ENCODE measurements at places on chromosomes 6 and 20.
A peak's percentile ranks its signal among the peaks of the same experiment; 100 is the strongest.

GRCh38 chr6:36679043-36679833, 724 bp downstream of the CDKN1A start:
- ATAC-seq = no peak

- ATAC-seq = no peak
These were observed 137.3 kb downstream of the HFE start for GRCh38 chr6:26224547-26224912.

- no peak for ATAC-seq
These were observed 16.1 kb upstream of the UNC93A start for GRCh38 chr6:167275001-167275400.

GRCh38 chr6:48961781-48962415, 501.2 kb downstream of the MMUT start:
- no peak for ATAC-seq

DNA sequence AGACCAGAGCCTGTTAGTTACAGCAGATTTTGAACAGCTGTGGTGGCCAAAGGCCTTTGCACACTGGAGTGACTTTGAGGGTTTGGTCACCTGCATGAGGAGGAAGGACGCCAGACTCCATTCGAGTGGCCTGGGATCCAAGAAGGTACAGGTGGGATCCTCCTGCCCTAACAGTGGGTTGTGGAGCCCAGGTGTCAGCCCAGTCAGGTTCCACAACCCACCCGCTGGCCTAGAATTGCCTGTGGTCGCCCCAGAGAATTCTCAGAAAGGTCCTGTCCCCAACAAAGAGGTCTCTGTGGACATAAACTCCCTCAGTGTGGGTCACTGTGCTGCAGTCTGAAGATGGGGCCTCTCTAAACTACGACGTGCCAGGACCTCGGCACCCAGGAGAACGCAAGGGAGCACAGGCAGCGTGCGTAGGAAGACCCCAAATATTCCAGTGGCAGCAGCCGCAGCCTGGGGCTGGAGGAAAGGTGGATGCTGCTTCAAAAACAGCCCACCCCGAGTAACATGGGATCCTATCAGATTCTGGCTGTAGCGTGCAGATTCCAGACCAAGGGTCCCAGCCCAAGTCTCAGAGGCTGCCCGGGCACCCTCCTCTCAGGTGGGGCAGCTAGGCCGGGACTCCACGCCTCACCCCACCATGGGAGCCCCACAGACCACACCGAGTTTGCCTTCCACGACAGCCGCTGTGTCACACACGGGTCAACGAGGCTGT, 16.0 kb downstream of the ACSS1 start:
- ATAC-seq = no peak

GRCh38 chr6:170163405-170164170, 127.3 kb downstream of the DLL1 start:
- no peak for ATAC-seq

DNA sequence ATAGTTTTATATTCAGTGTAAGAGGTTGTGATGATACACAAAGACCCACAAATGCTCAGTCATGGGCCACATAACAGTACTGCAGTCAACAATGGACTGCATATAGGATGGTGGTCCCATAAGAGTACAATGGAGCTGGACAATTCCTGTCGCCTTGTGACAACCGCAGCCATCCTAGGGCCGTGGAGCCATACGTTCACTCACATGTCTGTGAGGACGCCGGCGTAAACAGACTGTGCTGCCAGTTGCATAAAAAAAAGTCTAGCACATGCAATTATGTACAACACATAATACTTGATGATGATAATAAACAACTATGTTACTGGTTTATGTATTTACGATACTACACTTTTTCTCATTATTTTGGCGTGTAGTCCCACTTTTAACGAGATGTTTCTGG, 30.9 kb downstream of the BFSP1 start:
- no peak for ATAC-seq

DNA sequence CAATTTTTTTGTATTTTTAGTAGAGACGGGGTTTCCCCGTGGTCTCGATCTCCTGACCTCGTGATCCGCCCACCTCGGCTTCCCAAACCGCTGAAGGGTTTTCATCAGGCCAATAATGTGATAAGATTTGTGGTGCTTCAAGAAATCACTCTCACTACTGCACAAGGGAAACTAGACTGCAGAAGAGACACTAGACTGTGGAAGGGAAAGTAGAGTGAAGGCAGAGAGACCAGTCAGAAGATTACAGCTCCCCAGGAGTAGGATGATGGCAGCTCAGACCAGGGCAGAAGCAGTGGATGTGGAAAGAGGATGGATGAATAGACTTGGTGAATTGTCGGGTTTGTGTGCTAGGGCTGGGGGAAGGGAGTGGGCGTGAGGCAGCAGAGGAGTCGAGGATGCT, 48.0 kb upstream of the GTSF1L start:
- no peak for ATAC-seq

- ATAC-seq = no peak
These were observed 196.9 kb upstream of the ZNF184 start for GRCh38 chr6:27669624-27670301.

- ATAC-seq = no peak
These were observed 303.6 kb upstream of the FERMT1 start for GRCh38 chr20:6426287-6426891.

GRCh38 chr20:38645980-38646858, 44.6 kb downstream of the ARHGAP40 start:
- ATAC-seq = peak; percentile 96

GRCh38 chr6:138292482-138292881, 74.2 kb upstream of the PBOV1 start:
- ATAC-seq = no peak

Measured in activated CD4-positive, CD25-positive, alpha-beta regulatory T cell treated with anti-CD3 and anti-CD28 coated beads, Interleukin-2, amount 50 U/mL, for 24 hours (primary cell).